Epithelial cell of proximal tubule (primary cell): ENCODE measurements at places on chromosomes 16 and 17. TPM values are rescaled to one million over a fixed set of nuclear protein-coding genes. Genes with fewer than 3 reads are reported as not detected.

Gene KRTAP3-2
- not detected in 2 replicates for total RNA-seq

Gene ADAP2
- total RNA-seq: 4.6 and 5.1 TPM in 2 replicates

Gene CNTD1
- total RNA-seq: not detected in 2 replicates

Gene G6PC1
- total RNA-seq: not detected in 2 replicates

Gene KRTAP9-4
- not detected in 2 replicates for total RNA-seq

Gene HBM
- not detected in 2 replicates for total RNA-seq

Gene ZNF19
- total RNA-seq: 0.81 and 1.7 TPM in 2 replicates

Gene ECI1
- 92.2 and 94.6 TPM in 2 replicates for total RNA-seq

Gene GNGT2
- total RNA-seq: 1.4 and 1.8 TPM in 2 replicates

Gene SEPTIN1
- 0.23 TPM in 1 of 2 replicates, not detected in the other for total RNA-seq

Gene BCL6B
- under 0.01 TPM in 1 of 2 replicates, not detected in the other for total RNA-seq

Gene PTX4
- total RNA-seq: not detected in 2 replicates

Gene HP
- not detected in 2 replicates for total RNA-seq

Gene KRTAP1-5
- not detected in 2 replicates for total RNA-seq

Gene GUCY2D
- total RNA-seq: not detected in 2 replicates

Gene MYH8
- not detected in 2 replicates for total RNA-seq

Gene EXOC7
- 39.6 and 66.6 TPM in 2 replicates for total RNA-seq

Gene QRICH2
- 0.69 and 2.0 TPM in 2 replicates for total RNA-seq

Gene TMIGD1
- not detected in 2 replicates for total RNA-seq

Gene NOD2
- 0.07 and 0.12 TPM in 2 replicates for total RNA-seq

Gene CSH2
- not detected in 2 replicates for total RNA-seq

Gene NPTX1
- 0.07 TPM in 1 of 2 replicates, not detected in the other for total RNA-seq

Gene CD300H
- total RNA-seq: not detected in 2 replicates

Gene TP53TG3B
- not detected in 2 replicates for total RNA-seq

Gene TSNAXIP1
- 0.07 and 0.52 TPM in 2 replicates for total RNA-seq

Gene ZPBP2
- total RNA-seq: not detected in 2 replicates

Gene PYDC1
- not detected in 2 replicates for total RNA-seq

Gene HEATR9
- not detected in 2 replicates for total RNA-seq

Gene OR1A1
- total RNA-seq: not detected in 2 replicates

Gene NPW
- 0.46 and 2.4 TPM in 2 replicates for total RNA-seq

Gene CARD14
- 0.06 and 0.36 TPM in 2 replicates for total RNA-seq

Gene RHOT2
- 73.8 and 85.8 TPM in 2 replicates for total RNA-seq

Gene RHBDF2
- 35.2 and 101 TPM in 2 replicates for total RNA-seq

Gene FOXC2
- total RNA-seq: 26.5 and 30.1 TPM in 2 replicates

Gene SPATA32
- total RNA-seq: not detected in 2 replicates

Gene SCN4A
- under 0.01 TPM in 1 of 2 replicates, not detected in the other for total RNA-seq

Gene CHAD
- not detected in 2 replicates for total RNA-seq

Gene LHX1
- 43.1 and 51.9 TPM in 2 replicates for total RNA-seq

Gene TNRC6C
- total RNA-seq: 2.8 and 5.3 TPM in 2 replicates

Gene RGS9
- 5.2 and 6.9 TPM in 2 replicates for total RNA-seq

Gene PRR35
- not detected in 2 replicates for total RNA-seq

Gene ZNF768
- total RNA-seq: 34.8 and 35.2 TPM in 2 replicates

Gene TAOK2
- total RNA-seq: 31.6 and 31.9 TPM in 2 replicates

Gene TXNL4B
- total RNA-seq: 6.5 and 11.0 TPM in 2 replicates

Gene TP53TG3
- total RNA-seq: not detected in 2 replicates

Gene SLC12A3
- total RNA-seq: not detected in 2 replicates

Gene NPIPA2
- total RNA-seq: 1.2 TPM in 1 of 2 replicates, not detected in the other

Gene EVPLL
- total RNA-seq: not detected in 2 replicates

Gene RRAD
- total RNA-seq: 6.5 and 40.2 TPM in 2 replicates

Gene RAB34
- total RNA-seq: 558 and 649 TPM in 2 replicates

Gene CX3CL1
- 6.4 and 13.5 TPM in 2 replicates for total RNA-seq

Gene CFAP97D1
- total RNA-seq: not detected in 2 replicates

Gene PRR15L
- 3.5 and 3.8 TPM in 2 replicates for total RNA-seq
